ENCODE measurements at places on chromosomes 2 and 18.

DNA sequence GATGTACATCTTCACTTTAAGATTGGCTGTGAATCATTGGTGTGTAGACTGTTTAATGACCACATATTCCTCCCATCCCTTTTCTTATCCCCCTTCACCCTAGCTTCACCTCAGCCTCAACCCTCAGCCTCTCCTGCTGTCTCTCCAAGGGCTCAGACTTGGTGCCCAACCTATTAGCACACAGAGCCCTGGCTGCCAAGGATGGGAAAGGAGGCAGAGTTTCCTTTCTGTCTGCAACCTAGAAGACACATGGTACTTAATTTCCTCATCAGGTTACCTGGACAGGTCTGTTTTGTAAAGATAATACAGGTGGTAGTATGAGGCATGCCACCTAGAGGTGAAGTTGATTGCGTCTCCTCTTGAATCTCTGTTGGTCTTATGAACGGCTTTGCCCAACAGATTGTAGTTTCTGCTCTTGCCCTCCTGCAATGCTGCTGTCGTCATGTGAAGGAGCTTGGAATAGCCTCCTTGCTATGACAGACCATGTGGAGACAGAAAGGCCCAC lies 44.5 kb upstream of the RMND5A start:
- peak; percentile 72 for DNase-seq

DNA sequence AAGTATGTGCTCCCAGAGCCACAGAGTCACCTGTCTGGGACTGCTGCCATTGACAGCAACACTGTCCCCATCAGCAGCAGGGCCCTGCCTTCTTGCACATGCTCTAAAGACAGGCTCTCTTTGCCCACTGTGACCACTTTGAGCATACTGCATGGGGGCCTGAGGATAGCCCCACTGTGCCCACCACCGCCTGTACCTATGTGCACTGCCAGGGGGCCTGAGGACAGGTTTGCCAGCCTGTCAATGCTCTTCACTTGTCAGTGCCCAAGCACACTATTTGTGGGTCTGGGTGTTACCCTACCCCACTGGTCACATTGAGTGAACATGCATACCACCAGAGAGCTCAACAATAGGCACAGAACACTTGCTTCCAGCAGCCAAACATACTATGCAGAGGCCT lies 1137.0 kb upstream of the FANCL start:
- no peak for DNase-seq

DNA sequence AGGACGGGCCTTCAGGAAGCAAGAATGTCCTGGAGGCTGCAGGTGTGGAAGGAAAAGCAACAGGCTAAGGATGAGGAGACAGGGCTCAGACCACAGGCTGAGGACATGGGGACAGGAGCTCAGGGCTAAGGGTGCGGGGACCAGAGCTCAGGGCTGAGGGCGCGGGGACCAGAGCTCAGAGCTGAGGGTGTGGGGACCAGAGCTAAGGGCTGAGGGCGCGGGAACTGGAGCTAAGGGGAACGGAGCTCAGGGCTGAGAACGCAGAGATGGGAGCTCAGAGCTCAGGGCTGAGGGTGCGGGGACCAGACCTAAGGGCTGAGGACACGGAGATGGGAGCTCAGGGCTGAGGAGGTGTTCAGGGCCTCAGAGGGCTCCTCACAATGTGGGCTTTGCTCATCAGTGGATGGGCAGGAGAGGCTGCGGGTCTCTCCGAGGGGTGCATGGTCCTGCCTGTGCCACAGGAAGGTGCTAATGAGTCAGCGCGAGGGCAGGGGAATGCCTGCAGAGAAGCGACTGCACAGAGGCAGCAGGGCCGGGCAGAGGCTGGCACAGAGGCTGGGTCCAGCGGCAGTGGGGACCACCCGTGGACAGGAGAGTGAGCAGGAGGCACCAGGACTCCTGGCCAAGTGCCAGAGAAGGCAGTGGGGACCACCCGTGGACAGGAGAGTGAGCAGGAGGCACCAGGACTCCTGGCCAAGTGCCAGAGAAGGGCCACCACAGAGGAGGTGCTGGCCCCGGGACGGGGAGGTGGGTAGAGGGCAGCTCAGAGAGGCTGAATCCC lies 271.7 kb downstream of the TWIST2 start:
- DNase-seq: no peak

DNA sequence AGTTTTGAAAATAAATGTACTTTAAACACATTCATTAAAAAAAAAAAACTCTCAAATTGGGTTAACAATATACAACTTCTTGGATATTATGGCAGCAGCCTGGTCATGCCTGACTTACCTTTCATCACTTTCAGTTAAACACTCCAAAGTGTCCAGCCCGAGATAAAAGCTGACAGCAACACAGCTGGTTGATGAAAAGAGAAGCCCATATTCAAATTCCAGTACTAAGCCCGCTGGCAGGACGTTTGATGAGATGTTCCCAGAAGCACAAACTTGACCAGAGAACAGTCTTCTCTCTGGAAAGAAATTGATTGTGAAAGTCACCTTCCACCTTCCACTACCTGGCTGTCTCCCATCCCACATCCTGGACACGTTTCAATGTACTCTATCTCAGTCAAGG lies 586.3 kb downstream of the TDRD15 start:
- DNase-seq: no peak

DNA sequence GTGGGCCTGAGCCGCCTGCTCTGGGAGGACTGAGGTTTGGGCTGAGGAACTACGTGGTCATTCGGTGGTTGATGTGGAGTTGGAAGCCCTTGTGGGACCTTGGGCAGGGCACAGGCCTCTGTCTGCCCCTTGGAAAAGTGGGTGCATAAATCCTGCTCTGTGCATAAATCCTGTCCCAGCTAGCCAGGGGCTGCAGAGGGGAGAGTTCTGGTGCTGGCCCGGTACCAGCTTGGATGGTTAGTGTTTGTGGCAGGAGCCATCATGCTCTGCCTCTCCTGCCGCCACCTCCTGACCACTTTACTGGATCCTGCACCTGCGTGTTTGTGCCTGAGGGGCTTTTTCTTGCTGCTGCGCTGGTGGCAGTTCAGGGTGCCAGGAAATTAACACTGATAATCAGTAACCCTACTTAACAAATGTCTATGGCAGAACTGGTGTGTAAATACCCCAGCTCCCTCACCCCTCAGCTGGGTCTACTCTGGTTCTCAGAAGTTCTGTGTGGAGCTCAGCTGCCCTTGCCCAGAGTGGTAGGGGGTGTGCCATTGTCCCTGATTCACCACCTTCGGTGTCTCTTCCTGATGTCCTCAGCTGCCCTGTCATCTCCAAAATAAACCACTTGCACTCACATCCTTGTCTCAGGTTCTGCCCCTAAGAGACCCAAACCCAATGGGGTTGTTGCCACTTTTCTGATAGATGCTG lies 156.8 kb downstream of the GLI2 start:
- DNase-seq: no peak

GRCh38 chr2:55019526-55020258 lies 30.6 kb downstream of the RTN4 start:
- no peak for DNase-seq

GRCh38 chr2:242056785-242057184 lies 187.3 kb downstream of the RTP5 start:
- DNase-seq: no peak

DNA sequence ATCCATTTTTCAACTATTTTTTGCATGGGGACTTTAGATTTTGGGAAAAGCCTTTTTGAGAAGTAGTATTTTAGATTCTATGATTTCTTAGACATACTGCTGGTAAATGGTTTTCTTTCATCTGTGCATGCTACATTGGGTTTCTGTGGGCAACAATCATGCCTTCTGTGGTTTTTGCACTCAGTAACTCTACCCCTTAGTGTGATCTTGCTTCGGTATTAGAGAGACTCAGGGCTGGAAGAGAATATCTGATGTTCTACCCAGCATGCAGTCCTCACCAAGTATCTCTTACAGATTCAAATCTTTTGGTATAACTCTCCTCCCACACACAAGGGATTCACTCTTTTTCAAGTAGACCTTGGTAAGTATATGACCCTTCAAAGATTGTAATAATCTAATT lies 183.0 kb downstream of the PMAIP1 start:
- no peak for DNase-seq

DNA sequence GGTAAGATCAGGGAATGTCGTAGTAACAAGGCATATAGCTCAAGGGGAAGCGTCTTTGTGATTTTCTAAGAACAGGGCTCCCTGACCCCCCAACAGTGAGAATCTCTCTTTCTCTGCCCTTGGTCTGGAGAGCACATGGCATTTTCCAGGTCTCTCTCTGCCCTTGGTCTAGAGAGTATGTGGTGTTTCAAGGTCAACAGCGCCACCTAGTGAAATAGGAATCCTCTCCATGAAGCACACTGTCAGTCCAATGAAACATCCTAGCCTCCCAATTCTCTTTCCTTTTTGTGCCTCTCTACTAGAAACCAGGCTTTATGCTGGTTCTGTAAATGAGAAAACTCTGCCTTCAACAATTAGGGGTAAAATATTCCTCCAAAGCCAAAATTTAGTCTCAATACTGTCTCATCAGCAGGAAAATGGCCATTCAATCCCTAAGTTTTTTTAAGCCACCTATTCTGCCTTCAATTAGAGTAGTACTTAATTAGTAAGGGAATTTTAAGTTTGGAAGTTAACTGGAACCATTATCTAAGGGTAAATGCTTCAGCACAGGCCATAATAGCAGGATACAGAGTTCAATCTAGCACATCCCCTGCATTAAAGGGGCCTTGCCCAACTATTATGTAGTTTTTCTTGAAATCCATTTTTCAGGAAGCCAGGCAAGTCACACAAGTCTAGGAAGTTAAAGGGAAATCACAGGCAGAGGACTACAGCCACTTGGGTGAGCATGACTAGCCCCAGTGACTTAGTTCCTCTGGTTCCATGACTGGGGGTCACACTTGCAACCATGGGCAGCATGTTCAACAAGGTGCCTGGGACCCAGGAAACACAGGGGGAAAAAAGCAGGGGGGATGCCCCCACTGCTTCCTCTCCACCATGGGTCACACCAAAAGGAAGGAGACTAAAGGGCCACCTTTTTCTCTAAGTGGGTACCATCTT lies 12.4 kb downstream of the DYM start:
- DNase-seq: peak; percentile 80

DNA sequence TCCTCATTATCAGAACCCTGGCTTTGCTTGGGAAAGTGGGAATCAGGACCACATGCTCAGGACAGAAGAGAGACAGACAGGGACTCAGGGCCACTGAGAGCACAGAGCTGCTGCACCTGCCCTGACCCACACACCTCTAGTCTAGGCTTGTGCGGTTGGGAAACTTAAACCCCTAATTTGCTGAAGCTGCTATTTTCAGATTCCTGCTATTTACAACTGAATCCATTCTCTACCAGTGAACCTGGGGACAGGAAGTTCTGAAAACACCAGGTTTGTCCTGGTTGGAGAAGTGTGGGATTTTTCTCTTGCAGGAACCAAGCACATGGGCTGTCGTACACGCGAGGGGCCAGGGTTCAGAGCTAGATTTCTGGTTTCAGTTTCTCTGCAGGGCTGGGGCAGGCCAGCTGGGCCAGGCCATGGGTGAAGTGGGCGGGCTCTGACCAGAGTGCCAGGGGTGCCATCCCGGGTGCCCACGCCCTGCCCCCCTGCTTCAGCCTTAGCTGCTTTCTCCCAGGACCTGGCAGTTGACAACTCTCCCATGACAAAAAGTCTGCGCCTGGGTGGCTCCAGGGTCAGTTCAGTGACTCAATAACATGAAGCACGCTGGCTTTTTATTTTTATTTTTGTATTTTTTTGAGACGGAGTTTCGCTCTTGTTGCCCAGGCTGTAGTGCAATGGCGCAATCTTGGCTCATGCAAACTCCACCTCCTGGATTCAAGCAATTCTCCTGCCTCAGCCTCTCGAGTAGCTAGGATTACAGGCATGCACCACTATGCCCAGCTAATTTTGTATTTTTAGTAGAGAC lies 51.3 kb upstream of the SLC1A4 start:
- DNase-seq: no peak

GRCh38 chr18:76306685-76307292 lies 188.3 kb downstream of the ZNF516 start:
- no peak for DNase-seq

- no peak for DNase-seq
Observed at GRCh38 chr18:3111523-3112240, 98.7 kb upstream of the LPIN2 start.

- DNase-seq: no peak
Observed at GRCh38 chr18:36350839-36351469, 53.4 kb downstream of the FHOD3 start.

- DNase-seq: no peak
Observed at GRCh38 chr2:4765787-4766530, 926.2 kb upstream of the SOX11 start.
